ENCODE measurements at places on chromosomes 7 and 10.
A peak's percentile ranks its signal among the peaks of the same experiment; 100 is the strongest.

- no peaks in the 10 kb centered on the region for H3K36me3 ChIP-seq
- H3K27me3 ChIP-seq, result no peaks in the 10 kb centered on the region
- H3K4me1 ChIP-seq, result peaks cover 14% of the 10 kb centered on the region
Measured at GRCh38 chr10:34713875-34714274, 101.2 kb downstream of the PARD3 start.

- H3K4me1 ChIP-seq, result peaks cover 3% of the 10 kb centered on the region
- peaks cover 46% of the 10 kb centered on the region for H3K36me3 ChIP-seq
- no peak overlapping the region for H3K4me3 ChIP-seq
- H3K27ac ChIP-seq, result no peak overlapping the region
Measured at GRCh38 chr7:139630643-139631519, 107.4 kb downstream of the CLEC2L start.

- no peak for DNase-seq
- H3K36me3 ChIP-seq, result no peaks in the 10 kb centered on the region
- no peak overlapping the region for H3K27ac ChIP-seq
- no peak overlapping the region for H3K4me3 ChIP-seq
- peaks cover 5% of the 10 kb centered on the region for H3K4me1 ChIP-seq
- no peaks in the 10 kb centered on the region for H3K27me3 ChIP-seq
Measured at GRCh38 chr7:106050002-106050745, 61.9 kb downstream of the SYPL1 start.

DNA sequence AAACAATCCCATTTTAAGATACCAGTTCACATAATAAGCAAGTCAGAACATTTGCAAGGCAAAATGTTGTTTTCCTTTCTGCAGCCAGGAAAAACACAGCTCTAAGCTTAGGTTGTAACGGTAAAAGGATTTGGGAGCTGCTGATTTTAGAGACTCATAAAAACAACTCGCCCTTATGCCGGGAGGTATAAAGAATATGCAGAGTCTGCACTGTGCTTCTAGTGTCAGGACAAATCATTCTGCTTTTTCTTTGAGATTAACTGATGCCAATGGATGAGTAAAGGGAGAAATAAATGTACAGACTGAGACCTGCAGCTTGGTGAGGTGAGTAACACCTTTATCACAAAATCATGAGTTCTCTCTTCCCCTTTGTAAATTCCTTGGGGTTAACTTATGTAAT lies 2.0 kb upstream of the SFR1 start:
- no peaks in the 10 kb centered on the region for H3K27me3 ChIP-seq
- no peak overlapping the region for H3K4me3 ChIP-seq

- no peaks in the 10 kb centered on the region for H3K27me3 ChIP-seq
- no peak overlapping the region for H3K4me3 ChIP-seq
- H3K4me1 ChIP-seq, result no peaks in the 10 kb centered on the region
Measured at GRCh38 chr7:38306914-38307313, 33.5 kb upstream of the TARP start.

- H3K27ac ChIP-seq, result no peak overlapping the region
- H3K27me3 ChIP-seq, result no peaks in the 10 kb centered on the region
- no peak overlapping the region for H3K4me3 ChIP-seq
- no peak for DNase-seq
- H3K36me3 ChIP-seq, result no peaks in the 10 kb centered on the region
- H3K4me1 ChIP-seq, result no peaks in the 10 kb centered on the region
Measured at GRCh38 chr10:27635290-27635689, 110.3 kb downstream of the MKX start.

GRCh38 chr10:100828738-100829096 lies 83.3 kb downstream of the PAX2 start:
- H3K27ac ChIP-seq, result no peak overlapping the region
- no peaks in the 10 kb centered on the region for H3K36me3 ChIP-seq
- no peak for DNase-seq
- peaks cover 11% of the 10 kb centered on the region for H3K27me3 ChIP-seq
- peak overlapping the region; percentile 45 for H3K4me3 ChIP-seq

DNA sequence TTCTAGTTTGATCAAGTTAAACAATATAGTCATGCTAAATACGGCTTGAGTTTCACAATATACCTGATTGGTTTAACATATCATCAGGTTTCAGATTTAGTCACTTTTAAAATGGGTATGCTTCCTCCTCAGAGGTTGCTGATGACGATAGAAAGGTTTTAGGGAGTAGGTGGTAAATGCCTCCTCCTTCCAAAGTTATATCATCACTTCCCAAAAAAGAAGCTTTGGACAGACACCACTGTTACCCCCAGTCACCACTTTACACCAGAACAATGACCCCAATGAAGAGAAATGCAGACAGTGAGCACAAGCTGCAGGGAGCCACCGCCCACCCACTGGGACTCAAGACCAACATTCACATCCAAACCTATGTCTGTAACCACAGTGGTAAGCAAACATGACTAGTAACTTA lies 244.6 kb downstream of the SORCS1 start:
- H3K4me1 ChIP-seq, result no peaks in the 10 kb centered on the region
- no peak overlapping the region for H3K4me3 ChIP-seq
- no peaks in the 10 kb centered on the region for H3K27me3 ChIP-seq
- H3K36me3 ChIP-seq, result no peaks in the 10 kb centered on the region
- no peak for DNase-seq
- H3K27ac ChIP-seq, result no peak overlapping the region

- no peak for DNase-seq
- no peaks in the 10 kb centered on the region for H3K36me3 ChIP-seq
- H3K27ac ChIP-seq, result no peak overlapping the region
- H3K4me1 ChIP-seq, result peaks cover 33% of the 10 kb centered on the region
Measured at GRCh38 chr7:223118-223800, 30.9 kb downstream of the FAM20C start.

DNA sequence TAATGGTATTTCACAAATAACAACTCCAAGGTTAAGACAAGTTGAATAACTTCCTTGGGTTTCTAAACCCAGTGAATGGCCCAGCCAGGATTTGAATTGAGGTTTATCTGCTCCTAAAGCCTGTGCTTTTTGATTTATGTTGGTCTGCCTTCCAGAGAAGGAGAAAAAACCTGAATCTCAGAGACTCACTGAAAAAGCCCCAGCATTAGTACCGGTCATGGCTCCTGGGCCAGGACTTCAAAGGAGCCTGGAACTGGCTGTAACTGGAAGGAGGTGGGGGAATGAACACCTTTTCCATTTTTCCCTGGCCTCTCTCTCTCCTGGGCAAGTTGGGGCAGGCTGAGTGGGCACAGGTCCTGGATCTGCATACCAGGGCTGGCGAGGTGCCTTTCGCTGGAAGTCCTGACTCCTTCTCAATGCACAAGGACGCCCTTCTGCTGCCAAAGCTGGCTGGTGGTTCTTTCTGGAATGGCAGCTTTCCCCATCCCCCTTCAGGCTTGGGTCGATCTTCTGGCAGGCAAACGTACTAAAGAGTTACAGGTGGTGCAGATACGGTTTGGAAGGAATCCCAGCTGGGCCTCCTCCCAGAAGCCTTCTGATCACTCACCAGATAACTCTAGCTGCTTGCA lies 268.2 kb downstream of the PTEN start:
- no peak overlapping the region for H3K27ac ChIP-seq
- H3K4me1 ChIP-seq, result no peaks in the 10 kb centered on the region
- H3K36me3 ChIP-seq, result no peaks in the 10 kb centered on the region
- no peak overlapping the region for H3K4me3 ChIP-seq
- no peak for DNase-seq

DNA sequence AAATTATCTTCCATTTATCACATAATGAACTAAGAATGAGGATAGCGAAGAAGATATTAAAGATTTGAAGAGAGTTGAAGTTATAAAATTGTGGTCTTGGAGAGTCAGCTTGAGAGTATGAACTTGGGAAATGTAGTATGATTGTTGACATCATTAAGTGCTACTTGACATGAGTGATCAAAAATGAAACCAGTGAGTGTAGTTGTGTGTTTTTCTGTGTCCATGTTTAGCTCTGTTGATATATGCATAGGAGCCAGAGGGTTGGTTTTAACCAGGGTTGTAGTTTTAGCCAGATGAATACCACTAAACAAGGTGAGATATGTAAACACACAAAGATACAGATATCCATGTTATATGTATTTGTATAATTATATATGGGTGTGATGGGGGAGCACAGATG lies 6.2 kb downstream of the TMEM106B start:
- no peak for DNase-seq
- no peak overlapping the region for H3K27ac ChIP-seq
- H3K4me3 ChIP-seq, result no peak overlapping the region

DNA sequence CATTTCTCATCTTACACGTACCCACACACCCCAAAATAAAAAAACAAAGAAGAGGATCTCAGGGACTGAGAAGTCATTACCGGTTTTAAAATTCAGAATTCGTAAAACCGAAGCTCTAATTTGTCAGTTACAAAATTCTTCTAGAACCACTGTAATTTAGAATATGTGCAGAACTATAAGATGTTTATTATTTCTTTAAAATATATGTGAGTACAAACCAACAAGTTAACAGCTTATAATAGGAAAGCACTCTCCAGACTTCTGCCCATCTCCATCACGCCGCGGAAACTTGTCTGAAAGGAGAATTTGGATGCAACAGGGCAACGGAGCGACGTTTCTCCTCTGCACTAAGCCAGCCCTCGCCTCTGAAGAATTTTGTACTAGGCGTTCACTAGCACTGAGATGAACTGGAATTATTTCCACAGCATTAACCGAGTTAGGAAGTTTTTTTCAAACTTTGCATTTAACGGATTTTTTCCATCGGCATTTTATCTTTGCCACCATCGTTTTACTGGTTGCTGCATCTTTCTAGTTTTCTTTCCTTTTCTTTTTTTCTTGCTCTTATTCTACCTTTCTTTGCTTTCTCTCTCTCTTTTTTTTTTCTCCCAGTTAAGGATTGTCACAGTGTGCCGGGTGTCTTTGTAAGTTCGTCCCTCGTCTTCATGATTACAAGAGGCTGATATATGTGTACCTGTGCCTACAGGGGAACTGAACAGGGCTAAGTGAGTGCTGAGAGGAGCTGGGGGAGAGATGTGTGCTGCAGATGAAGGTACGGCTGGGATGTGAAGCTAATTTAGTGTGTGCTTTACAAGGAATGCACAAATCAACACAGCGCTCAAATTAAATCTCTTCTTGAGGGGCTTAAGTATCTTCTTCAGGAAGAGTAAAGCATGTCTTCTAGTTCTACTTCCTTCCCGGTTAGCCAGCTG lies 295.9 kb upstream of the NFE2L3 start:
- H3K27ac ChIP-seq, result no peak overlapping the region
- H3K4me1 ChIP-seq, result peaks cover 3% of the 10 kb centered on the region
- H3K4me3 ChIP-seq, result peak overlapping the region; percentile 5
- no peaks in the 10 kb centered on the region for H3K36me3 ChIP-seq

- no peak for DNase-seq
- no peaks in the 10 kb centered on the region for H3K4me1 ChIP-seq
- no peak overlapping the region for H3K27ac ChIP-seq
- H3K36me3 ChIP-seq, result no peaks in the 10 kb centered on the region
Measured at GRCh38 chr7:44368455-44368854, 43.1 kb upstream of the CAMK2B start.

DNA sequence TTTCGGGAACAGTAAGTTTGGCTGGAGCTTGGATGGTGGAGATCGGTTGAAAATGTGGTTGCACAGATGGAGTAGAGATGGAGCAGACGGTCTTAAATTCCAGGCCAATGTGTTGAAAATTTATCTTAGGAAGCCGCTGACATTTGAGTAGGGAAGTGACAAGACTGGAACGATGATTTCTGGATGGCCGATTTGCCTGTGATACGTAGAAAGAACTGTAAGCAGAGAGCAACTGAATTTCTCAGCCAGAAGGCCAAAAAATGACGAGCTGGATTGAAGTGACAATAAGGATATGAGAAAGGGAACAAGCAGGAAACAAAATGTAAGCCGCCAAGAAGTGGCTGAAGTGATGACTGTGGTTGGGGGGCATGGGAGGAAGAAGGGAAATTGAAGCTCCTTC lies 687 bp upstream of the ARMC3 start:
- no peak overlapping the region for H3K27ac ChIP-seq
- DNase-seq, result no peak
- H3K4me3 ChIP-seq, result no peak overlapping the region

- no peak overlapping the region for H3K27ac ChIP-seq
- no peaks in the 10 kb centered on the region for H3K4me1 ChIP-seq
- H3K27me3 ChIP-seq, result no peaks in the 10 kb centered on the region
- no peaks in the 10 kb centered on the region for H3K36me3 ChIP-seq
- no peak for DNase-seq
Measured at GRCh38 chr10:59577984-59578383, 131.7 kb downstream of the SLC16A9 start.

GRCh38 chr7:157001920-157002818 lies 8.3 kb downstream of the MNX1 start:
- no peaks in the 10 kb centered on the region for H3K36me3 ChIP-seq
- H3K4me1 ChIP-seq, result peaks cover 20% of the 10 kb centered on the region
- H3K27ac ChIP-seq, result no peak overlapping the region
- no peak overlapping the region for H3K4me3 ChIP-seq

DNA sequence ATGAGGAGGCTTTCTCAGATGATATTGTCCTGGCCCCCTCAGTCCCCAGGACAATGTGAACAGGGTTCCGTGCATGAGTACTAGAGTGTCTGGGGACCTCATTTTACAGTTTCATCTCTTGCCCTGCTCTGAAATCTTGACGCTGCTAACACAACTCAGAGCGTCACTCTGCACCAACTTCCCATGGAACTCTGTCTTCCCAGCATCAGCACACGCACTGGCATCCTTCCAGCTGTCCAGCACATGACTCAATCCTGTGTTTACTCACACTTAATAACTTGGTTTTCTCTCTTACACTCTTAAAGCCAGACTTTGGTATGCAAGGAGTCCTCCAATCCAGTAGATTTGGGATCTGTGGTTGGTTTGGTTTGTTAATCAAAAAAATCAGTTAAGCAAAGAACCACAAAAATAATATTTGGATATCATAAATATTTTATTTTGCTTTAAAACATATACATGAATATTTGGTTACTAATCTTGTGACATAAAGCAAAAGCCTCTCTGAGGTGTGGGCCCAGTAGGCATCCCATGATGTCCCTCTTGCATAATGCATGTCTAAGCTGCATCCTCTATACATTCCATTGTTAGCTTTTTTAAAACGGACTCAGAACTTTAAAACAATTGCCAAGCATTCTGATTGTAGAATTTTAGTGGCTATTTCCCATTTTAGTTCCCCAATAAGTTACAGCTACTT lies 131.0 kb downstream of the CXCL12 start:
- no peaks in the 10 kb centered on the region for H3K27me3 ChIP-seq
- no peak overlapping the region for H3K4me3 ChIP-seq
- no peaks in the 10 kb centered on the region for H3K4me1 ChIP-seq
- H3K36me3 ChIP-seq, result no peaks in the 10 kb centered on the region

- H3K27me3 ChIP-seq, result no peaks in the 10 kb centered on the region
- no peaks in the 10 kb centered on the region for H3K4me1 ChIP-seq
- no peak for DNase-seq
- H3K27ac ChIP-seq, result no peak overlapping the region
Measured at GRCh38 chr10:25747084-25747483, 186.9 kb upstream of the MYO3A start.

DNA sequence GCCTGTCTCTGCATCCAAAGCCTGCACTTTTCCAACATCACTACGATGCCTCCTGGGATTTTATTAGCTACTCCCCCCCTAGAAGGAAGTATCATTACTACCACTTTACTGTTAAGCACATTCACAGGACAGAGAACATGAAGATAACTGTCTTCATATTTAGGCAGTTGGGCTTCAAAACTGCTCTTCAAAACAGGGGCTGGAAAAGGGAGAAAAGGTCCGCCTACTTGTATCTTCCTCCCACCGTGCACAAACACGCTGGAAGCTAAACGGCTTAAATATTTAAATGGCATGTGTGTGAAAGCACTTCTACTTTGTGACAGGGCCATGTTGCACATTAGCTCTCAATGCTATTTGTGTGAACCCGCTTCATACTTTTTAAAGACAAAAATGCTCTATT lies 999 bp downstream of the ITIH5 start:
- no peaks in the 10 kb centered on the region for H3K4me1 ChIP-seq
- H3K4me3 ChIP-seq, result no peak overlapping the region
- no peak overlapping the region for H3K27ac ChIP-seq
- peaks cover 1% of the 10 kb centered on the region for H3K36me3 ChIP-seq
- peaks cover 9% of the 10 kb centered on the region for H3K27me3 ChIP-seq
